ENCODE measurements at places on chromosomes 4 and X.

GRCh38 chrX:23888887-23889501 lies 18.7 kb downstream of the APOO start:
- no peak for DNase-seq

GRCh38 chrX:71581210-71581609 lies 3.0 kb downstream of the GCNA start:
- DNase-seq = no peak

DNA sequence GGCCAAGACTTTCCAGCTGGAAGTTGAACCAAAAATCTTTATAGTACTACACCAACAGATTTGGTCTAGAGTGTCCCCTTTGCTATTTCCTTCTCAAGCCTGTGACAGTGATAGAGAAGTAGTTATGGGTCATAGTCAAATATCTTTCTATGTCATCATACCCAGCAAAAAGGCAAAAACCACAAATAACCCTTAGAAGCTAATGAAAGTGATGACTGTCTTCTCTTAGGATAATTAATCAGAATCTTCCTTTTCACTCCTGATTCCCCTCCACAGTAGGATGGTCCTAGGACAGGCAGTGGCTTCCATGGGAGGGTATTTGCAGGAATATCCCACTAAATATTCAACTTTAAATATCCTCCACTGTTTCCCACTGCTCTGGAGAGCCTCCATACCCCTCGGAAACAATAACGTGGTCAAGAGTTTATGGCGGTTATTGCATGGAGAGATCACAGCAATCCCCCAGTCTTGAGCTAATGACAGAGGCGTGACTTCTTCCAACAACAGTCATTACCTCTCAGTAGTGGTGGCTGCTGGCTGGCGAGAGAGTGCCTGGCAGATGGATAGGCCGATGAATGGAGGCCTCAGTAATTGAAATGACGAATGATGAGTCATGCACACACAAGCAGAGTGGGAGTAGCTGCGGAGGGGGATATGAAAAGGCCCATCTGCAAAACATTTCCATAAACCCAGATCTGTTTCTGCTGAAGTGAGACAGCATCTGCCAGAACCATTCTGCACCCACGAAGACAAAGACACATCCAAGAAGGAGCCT lies 154.9 kb downstream of the STK32B start:
- DNase-seq = no peak

GRCh38 chr4:24104158-24104565 lies 214.3 kb upstream of the PPARGC1A start:
- no peak for DNase-seq

GRCh38 chr4:3790006-3790561 lies 23.9 kb downstream of the ADRA2C start:
- no peak for DNase-seq

DNA sequence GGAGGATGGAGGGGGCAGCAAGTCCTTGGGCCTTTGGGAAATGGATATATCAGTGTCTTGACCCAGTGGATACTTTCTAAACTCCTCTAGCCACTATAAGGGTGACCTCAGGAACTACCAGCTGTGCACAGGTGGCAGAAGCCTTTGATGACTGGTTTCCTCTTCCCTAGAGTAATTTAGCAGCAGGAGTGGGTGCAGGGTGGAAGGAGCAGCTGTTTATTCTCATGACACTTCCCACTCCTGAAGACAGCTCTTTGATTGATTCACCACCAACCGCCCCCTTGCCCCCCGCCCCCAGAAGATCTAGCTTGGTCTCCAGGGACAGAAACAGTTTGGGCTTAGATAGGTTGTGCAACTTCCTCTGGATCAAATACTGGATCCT lies 63.0 kb downstream of the GPC3 start:
- DNase-seq = no peak
